Activated naive CD4-positive, alpha-beta T cell treated with anti-CD3 and anti-CD28 coated beads, Interleukin-2, amount 10 ng/mL, durations not matched to agents 7 days and 5 days (primary cell): ENCODE measurements at places on chromosomes 7 and 10.

DNA sequence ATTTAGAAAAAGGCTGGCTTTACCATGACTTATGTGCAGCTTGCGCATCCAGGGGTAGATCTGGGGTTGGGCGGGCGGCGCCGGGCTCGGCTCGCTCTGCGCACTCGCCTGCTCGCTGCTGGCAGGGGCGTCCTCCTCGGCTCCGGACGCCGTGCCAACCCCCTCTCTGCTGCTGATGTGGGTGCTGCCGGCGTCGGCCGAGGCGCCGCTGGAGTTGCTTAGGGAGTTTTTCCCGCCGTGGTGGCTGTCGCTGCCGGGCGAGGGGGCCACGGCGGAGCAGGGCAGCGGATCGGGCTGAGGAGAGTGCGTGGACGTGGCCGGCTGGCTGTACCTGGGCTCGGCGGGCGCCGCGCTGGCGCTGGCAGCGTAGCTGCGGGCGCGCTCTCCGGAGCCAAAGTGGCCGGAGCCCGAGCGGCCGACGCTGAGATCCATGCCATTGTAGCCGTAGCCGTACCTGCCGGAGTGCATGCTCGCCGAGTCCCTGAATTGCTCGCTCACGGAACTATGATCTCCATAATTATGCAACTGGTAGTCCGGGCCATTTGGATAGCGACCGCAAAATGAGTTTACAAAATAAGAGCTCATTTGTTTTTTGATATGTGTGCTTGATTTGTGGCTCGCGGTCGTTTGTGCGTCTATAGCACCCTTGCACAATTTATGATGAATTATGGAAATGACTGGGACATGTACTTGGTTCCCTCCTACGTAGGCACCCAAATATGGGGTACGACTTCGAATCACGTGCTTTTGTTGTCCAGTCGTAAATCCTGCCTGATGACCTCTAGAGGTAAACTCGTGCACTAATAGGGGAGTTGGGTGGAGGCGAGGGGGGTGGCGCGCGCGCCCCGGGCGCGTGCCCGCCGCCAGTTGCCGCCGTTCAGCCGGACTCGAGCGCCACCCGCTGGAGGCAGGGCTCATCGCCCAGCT, at the start of gene HOXA5:
HOXA5 (minus strand) TSS at position 659 of the 927 bp plus-strand sequence; CDS start at position 585, 74 bp downstream.
- no peak for DNase-seq

GRCh38 chr10:106513352-106513771, 651.1 kb downstream of the SORCS1 start:
- DNase-seq: no peak

GRCh38 chr7:39631736-39632308, 8.4 kb downstream of the RALA start:
- no peak for DNase-seq

DNA sequence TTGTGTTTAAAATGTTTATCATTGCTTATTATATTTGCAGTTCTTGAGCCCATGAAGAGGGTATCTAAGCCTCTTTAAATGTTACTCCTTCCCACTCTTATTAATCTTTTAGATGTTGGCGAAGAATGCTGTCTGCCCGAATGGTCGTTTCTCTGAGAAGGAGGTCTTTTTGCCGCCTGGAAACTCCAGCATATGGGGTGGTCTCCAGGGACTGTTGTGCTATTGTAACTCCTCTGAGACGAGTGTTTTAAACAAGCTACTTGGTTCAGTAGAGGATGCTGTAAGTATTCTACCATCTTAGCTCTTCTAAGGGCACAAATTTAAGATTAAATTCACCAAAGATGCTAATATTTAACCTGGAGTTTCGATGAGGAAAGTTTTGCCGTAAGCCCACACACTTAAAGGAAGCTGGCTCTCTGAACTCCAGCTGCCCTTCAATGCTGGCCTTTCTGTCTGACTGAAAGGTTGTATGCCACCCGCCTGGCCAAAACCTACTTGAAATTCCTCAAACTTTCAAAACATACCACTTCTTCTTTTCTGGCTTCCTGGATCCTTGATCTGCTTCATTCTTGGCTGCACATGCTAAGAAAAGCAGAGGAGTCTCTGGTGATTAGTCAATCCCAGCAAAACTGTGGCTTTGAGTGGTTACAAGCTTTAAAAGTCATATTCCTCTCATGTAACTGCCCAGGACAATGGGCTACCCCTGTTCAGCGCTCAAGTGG, 74.7 kb downstream of the ABCA13 start:
- DNase-seq: no peak

GRCh38 chr10:125157505-125157904, 2.9 kb downstream of the CTBP2 start:
- DNase-seq: no peak

- no peak for DNase-seq
Observed at GRCh38 chr10:126012485-126012884, 116.1 kb downstream of the FANK1 start.

DNA sequence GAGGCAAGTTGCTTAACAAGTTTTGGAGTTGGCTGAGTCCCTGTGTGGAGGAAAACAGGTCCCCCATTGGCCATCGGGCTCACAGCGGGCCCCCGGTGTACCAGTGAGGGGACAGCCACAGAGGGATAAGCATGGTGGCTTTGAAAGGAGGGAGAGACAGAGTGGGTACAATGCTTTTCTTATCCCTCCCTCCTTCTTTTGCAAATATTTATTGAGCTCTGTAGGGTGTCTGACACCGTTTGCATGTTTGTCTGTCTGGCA, 2.8 kb downstream of the HTRA1 start:
- DNase-seq: no peak

- no peak for DNase-seq
Observed at GRCh38 chr10:78905957-78906308, 162.8 kb upstream of the ZMIZ1 start.

- DNase-seq: no peak
Observed at GRCh38 chr10:103808780-103809179, 46.6 kb downstream of the SH3PXD2A start.

- DNase-seq: no peak
Observed at GRCh38 chr7:118573085-118573484, 348.6 kb downstream of the ANKRD7 start.

GRCh38 chr7:44108768-44109750, 4.9 kb downstream of the AEBP1 start:
- DNase-seq: no peak

DNA sequence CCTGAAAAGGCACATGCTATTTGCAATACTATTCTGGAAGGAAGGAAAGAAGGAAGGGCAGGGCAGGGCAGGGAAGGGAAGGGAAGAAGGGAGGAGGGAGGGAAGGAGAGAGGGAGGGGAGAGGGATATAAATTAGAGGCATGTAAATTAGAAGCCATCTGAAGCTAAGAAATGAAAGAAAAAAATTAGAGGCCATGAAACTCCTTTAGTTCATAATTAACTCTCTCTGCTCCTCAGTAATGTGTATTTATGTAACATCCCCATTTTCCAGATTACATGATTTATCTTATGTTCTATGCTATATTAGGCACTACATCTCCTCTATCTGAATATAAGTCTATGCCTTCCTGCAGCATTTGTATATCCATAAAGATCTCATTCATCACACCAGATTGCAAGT, 12.7 kb upstream of the JCAD start:
- DNase-seq: no peak

GRCh38 chr10:4586776-4587175, 239.2 kb upstream of the AKR1E2 start:
- DNase-seq: no peak

DNA sequence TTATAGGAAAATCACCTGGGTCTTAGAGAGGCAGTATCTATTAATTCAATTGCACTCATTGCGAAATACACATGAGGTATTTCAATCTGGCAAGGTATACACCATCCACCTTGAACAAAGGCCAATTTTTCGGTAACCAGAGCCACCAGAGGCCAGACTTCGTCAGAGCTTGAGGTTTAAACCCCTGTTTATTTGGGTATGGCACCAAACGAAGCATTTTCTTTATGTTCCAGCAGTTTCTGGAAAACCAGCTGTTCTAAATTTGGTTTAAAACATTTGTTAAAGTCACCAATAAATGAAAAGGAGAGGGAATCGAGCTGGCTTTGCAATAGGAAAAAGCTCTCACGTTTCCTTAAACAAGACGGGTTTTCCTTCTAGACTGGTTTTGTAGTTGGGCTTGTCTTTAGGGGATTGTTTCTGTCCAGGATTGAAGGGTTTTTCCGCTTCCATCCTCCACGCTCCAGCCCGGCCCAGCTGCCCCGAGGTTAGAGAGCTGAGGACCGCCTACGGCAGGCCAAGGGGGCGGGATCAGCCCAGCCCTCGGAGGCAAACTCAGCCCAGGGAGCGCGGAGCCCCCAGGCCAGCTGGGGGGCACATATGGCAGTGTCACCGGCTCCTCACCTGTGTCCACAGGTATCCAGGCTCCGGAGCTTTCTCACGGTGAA, 539.4 kb upstream of the MGMT start:
- no peak for DNase-seq

- DNase-seq: no peak
Observed at GRCh38 chr7:35359423-35359822, 105.5 kb upstream of the TBX20 start.

DNA sequence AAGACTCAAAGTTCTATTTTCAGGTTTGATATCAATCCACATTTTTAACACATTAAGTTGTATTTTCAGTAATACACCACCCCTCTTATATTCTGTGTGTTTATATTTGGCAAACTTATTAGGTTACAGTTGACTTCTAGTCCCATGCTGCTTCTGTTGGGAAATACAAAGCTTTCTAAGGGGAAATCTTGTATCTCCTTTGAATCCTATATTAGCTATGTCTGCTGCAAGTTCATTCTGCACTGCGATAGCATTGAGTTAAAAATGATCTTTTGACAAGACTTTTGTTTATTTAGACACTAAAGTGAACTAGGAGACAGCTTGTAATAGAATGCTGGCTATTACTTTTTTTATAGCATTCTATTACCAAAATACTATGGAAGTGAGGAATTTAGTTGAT, 625.1 kb upstream of the ANKRD30A start:
- DNase-seq: no peak

GRCh38 chr10:127142136-127142535, 54.3 kb downstream of the INSYN2A start:
- no peak for DNase-seq

DNA sequence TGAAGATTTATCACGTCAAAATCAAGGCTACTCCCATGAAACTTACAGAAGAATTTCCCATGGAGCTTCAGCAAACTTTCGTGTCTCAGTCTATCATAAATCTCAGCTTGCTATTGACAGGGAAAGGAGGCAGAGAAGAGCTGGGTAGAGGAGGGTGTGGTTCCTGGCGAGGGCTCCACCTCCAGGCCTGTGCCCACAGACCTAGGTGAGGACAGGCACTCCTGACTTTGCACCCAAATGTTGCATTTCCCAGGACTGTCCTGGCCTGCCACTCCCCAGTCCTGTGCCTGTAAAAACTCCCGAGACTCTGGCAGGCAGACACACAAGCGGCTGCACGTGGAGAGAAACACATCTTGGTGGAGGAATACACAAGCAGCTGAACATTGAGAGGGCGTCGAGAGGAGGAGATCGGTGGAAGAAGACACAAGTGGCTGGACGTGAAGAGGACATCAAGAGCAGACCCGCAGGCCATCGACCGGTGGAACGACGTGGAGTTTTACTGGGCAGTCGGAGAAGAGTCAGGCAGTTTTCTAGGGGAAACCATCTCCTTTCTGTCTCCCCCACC, 145.1 kb downstream of the CTNNA3 start:
- DNase-seq: no peak

DNA sequence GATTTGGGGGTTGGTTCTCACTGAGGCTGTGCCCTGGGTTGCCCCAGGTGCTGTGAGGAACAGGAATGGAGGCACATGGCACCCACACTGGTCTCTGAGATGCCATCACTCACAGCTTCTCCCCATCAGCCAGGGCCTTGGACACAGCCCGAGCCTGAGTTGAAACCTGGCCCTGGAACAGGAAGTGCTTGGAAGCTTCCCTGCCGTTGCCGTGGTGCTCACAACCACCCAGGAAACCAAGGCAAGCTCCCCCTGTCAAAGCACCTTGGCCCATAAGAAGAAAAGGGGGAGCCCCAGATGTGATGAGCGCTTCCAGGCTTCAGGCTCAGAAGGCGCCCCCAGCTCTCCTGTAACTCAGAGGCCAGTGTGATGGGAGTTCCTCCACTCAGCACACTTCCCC, at the start of gene BTBD16:
BTBD16 (plus strand) TSS at position 221 of the 400 bp plus-strand sequence. CDS start 3,786 bp downstream, outside the sequence.
- DNase-seq: no peak

- no peak for DNase-seq
Observed at GRCh38 chr7:33643530-33643929, 261.8 kb upstream of the BMPER start.

GRCh38 chr7:21412957-21413356, 14.9 kb upstream of the SP4 start:
- DNase-seq: no peak

DNA sequence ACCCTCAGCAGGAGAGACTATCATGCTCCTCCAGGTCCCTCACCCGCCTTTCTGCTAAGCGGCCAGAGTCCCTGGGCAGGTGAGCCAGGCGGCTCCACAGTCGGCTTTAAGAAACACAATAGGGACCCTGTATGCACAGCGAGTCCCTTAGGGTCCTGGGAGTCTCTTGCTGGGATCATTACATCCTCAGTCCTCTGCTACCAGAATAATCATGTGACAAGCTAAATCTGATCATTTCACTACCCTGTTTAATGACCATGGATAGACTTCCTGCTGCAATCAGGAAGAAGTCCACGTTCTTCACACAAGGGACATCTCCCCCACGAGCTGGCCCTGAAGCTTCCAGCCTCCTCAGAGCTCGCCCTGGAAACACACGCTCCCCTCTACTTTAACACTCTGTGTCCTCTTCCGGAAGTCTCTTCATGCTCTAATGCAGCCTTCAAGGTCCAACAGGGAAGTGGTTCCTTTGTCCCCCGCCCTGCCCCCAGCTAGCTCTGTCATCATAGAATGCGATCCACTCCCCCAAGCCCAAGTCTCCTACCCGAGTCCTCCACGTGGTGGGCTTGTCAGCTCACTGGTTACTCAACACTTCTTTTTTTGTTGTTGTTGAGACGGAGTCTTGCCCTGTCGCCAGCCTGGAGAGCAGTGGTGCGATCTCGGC, 101.5 kb downstream of the RNF216 start:
- DNase-seq: no peak

DNA sequence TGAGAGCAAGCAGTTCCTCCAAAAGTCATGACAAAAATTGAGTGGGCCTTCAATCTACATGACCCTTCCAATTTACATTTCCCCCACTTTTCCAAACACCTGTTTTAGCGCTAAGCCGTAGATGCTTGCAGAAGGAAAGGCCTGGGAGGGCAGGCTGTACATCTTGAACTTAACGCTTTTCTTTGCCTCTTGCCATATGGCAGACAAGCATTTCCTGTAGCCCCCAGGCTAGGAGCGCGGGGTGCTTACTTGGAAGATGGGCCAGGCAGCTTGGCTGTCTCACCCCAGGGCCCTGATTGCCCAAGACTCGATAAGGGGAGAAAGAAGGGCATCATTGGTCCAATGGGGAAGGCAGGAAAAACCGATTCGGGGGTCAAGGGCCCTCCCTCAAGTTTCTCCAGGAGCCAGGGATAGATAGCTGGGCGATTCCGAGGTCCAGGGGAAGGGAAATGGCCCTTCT, 1.8 kb downstream of the HOXA10 start:
- peak; percentile 17 for DNase-seq

DNA sequence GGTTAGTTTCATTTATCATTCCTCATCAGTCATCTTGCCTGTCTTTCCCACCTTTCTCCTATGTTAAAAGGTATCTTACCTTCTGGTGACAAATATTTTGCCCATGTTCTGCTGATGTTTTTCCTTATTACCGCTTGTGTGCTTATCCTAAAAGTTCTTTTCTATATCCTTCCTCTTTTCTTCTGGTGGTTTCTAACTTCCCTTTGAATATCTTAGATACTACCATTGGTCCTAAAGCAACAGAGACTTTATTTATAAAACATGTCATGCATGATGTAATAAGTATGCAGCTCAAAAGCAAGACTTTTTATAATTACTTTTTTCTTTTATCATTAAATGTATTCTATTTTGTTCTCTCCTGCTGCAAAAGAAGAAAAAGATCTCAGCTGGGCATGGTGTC, 24.8 kb downstream of the TBC1D12 start:
- no peak for DNase-seq

GRCh38 chr7:2169923-2170575, 62.7 kb downstream of the MAD1L1 start:
- no peak for DNase-seq
